ENCODE measurements at places on chromosomes 7 and 10.

DNA sequence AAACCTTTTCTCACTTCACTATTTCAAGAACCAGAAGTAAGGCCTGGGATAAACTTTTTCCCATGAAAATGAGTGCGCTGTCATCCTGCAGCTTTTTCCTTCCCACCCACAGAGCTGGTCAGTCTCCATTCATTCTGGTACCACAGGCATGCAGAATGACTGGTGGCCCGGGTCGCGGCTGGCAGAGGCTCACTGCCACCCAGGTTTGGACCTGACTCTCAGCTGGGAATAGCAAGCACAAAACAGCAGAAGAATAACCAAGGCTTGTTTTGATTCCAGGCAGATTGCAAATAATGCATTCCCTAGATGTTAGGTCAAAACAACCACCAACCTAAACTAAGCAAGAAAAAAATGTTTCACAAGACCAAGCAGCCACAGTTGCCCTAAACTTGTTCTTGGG is 190.5 kb upstream of the NRP1 start:
- no peak for DNase-seq

DNA sequence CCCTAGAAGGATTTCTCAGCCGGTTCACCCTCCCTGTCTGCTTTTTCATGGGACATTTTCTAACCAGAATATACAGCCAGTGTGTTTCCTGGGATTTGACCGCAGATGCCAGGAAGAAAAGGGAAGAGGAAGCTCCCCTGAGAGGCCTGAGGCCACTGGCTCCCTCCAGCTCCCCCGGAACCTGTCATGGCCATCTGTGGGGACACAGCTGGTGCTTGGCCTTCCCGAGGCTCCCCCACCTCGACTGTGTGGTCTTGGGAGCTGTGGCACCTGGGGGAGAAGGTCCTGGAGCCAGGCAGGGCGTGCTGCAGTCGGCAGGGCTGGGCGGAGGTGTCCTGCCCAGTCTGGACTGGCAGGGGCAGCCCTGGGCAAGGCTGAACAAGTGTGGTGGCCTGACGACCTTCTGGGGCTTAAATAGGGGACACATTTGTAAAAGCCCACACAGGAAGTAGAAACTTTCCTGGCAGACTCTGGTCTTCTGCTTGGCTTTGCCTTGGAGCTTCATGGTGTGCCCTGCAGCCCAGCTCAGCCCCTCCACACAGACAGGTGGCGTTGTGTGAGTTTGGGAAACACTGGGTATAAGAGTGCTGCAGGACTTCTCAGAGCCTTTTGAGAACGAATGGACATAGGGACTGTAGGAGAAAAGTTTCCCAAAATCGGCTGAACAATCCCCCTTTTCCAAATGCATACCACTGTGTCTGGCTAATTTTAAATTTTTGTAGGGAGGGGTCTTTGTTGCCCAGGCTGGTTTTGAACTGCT is 6.8 kb downstream of the BRI3 start:
- DNase-seq: no peak

- no peak for DNase-seq
These were observed 176.1 kb upstream of the PHYHIPL start for GRCh38 chr10:59000162-59000825.

GRCh38 chr10:71094712-71095390 is 117.5 kb upstream of the UNC5B start:
- no peak for DNase-seq

- DNase-seq: no peak
These were observed 151.6 kb downstream of the TMEM26 start for GRCh38 chr10:61301575-61301974.

GRCh38 chr7:87702326-87702725 is 74.1 kb downstream of the RUNDC3B start:
- DNase-seq: no peak

DNA sequence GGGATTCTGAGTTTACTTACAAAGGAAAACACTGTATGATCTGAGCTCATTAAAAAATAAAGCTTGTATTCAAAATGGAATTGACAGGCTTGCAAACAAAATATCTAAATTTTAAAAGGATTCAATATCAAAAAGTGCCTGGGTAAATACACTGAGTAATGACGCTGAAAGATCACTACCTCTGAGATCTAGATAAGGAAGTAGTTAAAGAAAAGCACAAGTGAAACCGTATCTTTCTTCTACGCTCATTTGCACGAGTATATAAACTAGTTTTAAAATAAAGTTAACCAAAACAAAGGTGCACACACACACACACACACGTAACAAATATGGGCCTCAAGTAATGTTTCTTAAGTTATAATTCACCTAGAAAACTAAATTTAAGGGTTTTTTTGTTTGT is 93.4 kb downstream of the SNX13 start:
- DNase-seq: no peak

- DNase-seq: no peak
These were observed 287.4 kb downstream of the EXOC4 start for GRCh38 chr7:133540096-133540860.

GRCh38 chr7:104978460-104978859 is 35.5 kb upstream of the KMT2E start:
- DNase-seq: no peak

DNA sequence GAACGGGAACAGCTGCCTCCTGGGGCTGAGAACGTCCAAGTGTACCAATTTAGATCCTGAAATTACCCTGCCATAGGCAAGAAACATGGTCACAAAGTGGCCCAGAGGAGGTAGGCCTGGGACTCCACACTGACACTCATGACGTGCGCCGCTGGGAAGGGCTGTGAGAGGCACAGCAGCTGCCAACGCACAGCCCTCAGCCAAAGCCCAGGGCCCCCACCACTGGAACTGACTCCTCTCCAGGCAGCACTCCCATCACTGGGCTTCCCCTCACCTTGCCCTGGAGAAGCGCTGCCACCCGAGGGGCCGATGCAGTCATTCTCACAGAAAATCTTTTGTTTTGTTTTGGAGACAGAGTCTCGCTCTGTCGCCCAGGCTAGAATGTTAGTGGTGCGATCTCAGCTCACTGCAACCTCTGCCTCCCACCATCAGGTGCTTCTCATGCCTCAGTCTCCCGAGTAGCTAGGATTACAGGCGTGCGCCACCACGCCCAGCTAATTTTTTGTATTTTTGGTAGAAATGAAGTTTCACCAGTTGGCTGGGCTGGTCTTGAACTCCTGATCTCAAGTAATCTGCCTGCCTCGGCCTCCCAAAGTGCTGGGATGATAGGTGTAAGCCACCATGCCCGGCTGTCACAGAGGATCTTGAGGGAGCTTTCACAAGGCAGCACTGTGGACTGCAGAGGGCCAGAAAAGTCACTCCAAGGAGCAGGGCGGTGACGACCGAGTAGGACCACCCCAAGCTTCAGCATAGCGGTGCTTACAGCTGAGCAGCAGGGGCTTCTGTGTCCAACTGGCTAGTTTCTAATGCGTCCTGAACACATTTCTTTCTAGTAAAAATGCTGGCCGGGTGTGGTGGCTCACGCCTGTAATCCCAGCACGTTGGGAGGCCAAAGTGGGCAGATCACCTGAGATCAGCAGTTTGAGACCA is 13.5 kb downstream of the GUSB start:
- DNase-seq: no peak

GRCh38 chr10:89159316-89159715 is 47.8 kb downstream of the CH25H start:
- DNase-seq: no peak

DNA sequence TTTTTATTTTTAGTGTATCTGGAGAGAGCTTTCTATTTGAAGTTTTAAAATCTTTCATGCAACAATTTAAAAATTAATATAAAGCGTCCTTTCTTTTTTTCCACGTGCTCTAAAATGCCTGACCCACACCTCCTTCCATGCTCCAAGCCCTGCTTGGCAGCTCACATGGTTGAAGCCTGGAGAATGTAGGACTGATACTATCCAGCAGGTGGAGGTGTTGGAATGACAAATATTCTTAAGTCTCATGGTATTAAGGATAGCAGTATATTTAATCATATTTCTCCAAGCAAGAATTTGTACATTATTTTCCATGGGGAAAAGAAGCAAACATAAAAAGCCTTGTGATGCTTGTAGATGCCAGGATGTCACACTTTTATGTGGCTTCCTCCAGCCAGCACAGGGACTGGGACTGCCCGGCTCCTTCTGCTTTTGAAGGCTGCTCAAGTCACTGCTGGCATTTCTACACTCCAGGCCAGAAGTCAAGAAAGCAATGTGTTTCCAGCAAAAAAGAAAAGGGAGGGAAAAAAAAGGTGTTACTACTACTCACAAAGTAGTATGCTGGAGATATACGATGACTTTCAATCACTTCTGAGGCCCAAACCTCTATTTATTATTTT is 49.7 kb downstream of the BZW2 start:
- peak; percentile 5 for DNase-seq

GRCh38 chr10:110502851-110503301 is 5.2 kb downstream of the DUSP5 start:
- peak; percentile 48 for DNase-seq

- no peak for DNase-seq
These were observed 1.5 kb downstream of the ARHGAP21 start for GRCh38 chr10:24722131-24722675.

- DNase-seq: no peak
These were observed 77.6 kb upstream of the ZMIZ1 start for GRCh38 chr10:78991187-78991586.

- no peak for DNase-seq
These were observed 102.5 kb downstream of the CDK14 start for GRCh38 chr7:90698616-90699015.

GRCh38 chr10:130341356-130341755 is 205.2 kb downstream of the GLRX3 start:
- DNase-seq: no peak

DNA sequence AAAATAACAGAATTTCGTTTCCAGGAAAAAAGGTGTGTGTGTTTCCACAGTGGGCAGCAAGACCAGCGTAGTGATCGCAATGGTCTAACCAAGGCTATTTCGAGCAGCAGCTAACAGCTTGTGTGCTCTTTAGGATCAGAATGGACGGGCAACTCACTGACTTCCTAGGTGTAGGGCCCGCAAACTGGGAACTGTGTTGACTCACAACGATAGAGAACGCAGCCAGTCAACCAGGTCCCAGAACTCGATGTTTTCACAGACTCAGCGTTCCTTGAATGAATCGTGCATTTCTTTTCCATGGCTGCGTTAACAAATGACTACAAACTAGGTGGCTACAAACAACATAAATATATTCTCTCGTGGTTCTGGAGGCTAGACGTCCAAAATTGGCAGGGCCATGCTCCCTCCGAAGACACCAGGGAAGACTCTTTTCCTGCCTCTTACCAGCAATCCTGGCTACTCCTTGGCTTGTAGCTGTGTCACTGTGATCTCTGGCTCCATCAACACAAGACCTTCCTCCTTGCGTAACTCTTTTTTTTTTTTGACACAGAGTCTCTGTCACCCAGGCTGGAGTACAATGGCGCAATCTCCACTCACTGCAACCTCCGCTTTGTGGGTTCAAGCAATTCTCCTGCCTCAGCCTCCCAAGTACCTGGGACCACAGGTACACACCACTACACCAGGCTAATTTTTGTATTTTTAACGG is 39.1 kb downstream of the PODXL start:
- DNase-seq: no peak

- DNase-seq: no peak
These were observed 173.6 kb upstream of the STEAP4 start for GRCh38 chr7:88480271-88480670.

DNA sequence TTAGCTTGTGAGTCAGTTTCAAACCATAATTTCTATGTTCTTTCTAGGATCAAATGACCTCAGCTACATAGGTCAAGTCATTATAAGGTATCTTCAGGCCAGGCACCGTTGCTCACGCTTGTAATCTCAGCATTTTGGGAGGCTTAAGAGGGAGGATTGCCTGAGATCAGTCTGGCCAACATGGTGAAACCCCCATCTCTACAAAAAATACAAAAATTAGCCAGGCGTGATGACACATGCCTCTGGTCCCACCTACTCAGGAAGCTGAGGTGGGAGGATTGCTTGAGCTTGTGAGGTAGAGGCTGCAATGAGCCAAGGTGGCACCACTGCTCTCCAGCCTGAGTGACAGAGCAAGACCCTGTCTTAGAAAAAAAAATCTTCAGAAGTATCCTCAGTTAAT is 362.3 kb downstream of the GATA3 start:
- peak; percentile 60 for DNase-seq

DNA sequence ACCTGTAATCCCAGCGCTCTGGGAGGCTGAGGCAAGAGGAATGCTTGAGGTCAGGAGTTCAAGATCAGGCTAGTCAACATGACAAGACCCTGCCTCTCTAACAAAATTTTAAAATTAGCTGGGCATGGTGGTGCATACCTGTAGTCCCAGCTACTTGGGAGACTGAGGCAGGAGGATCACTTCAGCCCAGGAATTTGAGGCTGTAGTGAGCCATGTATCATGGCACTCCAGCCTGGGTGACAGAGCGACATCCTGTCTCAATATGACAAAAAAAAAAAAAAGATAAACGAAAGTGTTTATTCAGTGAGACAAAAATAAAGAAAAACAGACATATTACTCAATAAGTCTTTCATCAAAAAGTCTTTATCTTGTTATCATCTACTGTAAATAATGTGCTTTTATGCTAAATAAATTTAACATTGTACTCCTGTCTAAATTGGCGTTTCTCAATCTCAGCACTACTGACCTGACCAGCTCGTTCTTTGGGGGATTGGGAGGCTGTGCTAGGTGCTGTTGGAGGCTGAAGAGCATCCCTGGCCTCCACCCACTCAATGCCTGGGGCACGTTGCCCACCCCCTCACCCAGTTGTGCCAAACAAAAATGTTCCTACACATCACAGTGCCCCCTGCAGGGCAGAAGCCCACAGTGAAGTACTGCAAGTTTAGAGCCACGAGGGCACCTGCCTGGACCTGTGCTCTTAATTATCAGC is 57.7 kb downstream of the NCAPG2 start:
- DNase-seq: no peak

DNA sequence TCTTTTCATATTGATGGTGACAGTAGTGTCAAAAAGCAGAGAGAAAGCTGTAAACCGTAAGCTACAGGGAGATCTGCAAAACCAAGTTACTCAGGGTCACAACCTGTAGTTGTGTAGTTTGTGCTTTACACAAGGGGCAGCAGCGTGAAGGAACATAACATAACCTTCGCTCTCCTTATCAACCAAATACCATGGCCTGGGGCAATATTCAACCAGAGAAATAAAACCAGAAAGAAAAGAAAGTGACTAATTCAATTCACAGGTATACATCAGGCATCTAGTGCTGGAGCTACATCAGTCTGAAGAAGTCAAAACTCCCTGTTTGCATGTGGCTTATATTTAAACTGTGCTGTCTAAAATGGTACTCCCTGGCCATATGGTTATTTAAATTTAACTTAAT is 224.3 kb downstream of the TWIST1 start:
- no peak for DNase-seq

DNA sequence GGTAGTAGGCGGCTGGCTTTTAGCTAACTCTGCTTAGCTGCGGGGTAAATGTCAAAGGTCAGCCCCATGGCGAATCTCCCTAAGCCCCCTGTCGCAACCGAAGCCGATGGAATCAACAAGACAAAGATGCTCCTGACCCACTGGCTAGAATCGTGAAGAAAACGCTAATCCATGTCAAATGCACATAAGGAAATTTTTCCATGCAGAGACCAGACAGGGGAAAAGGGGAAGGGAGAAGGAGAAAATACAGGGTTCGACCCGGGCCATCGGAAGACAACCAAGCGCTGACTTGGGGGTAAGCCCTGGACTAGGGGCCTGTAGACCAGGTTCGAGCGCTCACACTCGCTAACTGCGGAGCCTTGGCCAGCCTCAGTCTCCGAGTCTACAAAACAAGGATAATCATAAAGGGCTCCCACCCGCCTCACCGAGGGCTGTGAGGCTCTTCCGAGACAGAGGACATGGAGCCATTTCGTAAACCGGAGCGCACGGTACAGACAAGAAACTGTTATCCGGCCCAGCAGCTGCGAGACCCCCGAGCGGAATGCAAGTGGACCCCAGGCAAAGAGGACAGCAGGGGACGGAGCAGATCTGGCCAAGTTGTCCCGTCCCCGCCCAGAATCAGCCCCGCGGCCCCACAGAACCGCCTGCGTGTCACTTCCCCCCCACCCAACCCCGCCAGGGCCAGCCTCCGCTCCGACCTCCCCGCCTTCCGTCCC is 507 bp downstream of the SAR1A start:
- no peak for DNase-seq

All from CD4-positive, alpha-beta T cell treated with Interleukin-21 for 1 hour (primary cell).